ENCODE measurements at places on chromosomes 1 and 21.

GRCh38 chr1:15141935-15142539, 11.5 kb upstream of the TMEM51 start:
- DNase-seq: no peak

- no peak for DNase-seq
Observed at GRCh38 chr1:240178366-240178765, 86.7 kb downstream of the FMN2 start.

DNA sequence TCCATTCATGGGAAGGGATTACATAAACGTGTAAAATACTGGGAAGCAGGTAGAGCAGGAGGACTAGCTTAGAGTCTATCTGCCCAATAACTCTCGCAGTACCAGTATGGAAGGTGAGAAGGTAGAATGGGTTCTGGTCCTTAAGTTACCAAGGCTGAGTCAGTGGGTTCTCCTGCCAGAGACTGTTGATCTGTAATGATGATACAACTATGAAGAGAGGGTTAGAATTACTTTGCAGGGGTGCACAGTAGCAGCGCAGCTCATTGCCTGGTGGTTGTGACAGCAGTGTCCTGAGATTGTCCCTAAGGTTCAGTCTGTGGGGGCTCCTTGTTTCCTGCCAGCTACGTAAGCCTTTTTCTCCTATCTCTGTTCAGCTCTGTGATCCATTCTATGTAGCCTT, 2.5 kb upstream of the MAST2 start:
- DNase-seq: no peak

GRCh38 chr1:172283766-172284165, 136.7 kb upstream of the C1orf105 start:
- no peak for DNase-seq

- no peak for DNase-seq
Observed at GRCh38 chr1:47584249-47584648, 146.4 kb downstream of the FOXD2 start.

DNA sequence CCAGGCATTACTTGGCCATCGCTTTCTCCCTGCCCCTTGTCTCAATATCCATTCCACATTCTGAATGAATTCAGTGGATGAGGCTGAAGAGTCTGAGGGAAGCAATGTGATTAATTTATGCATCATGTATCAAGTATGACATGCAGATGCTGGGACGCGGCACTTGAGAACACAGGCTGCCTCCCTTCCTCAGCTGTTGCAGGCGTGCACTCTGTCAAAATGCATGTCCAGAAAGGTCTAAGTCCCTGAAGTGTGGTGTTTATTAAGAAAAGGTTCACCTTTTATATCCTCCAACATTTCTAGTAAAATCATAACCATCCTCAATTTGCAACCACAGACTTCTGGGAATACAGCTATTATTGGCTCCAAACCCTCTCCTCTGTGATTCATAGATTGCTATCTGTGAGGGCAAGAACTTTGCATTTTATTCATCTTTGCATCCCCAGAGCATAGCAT, 22.6 kb upstream of the RAB3GAP2 start:
- no peak for DNase-seq

GRCh38 chr21:40299451-40299850, 432.2 kb downstream of the PCP4 start:
- DNase-seq: no peak

GRCh38 chr1:76066394-76066793, 8.2 kb upstream of the ST6GALNAC3 start:
- no peak for DNase-seq

- DNase-seq: no peak
Observed at GRCh38 chr21:23822760-23823159, 1784.5 kb downstream of the MRPL39 start.

- no peak for DNase-seq
Observed at GRCh38 chr1:246775531-246776385, 51.5 kb downstream of the SCCPDH start.

DNA sequence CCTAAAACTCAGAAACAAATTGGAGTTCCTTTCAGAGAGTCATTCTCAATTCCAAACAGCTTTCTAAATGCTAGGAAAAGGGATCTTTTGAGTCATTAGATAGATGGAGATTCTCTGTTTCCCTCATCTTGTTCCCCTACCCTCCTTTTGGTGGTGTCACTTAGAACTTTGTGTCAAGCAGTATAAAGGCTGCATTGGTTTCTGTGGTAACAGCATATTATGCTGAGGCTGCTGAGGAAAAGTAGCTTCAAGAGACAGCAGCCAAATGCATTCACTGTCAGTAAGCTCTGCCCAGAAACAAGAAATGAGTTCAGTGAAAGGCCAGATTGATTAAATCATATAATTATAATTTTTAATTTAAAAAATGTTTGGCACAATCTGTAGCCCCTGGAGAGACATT, 144.1 kb downstream of the LRRC40 start:
- DNase-seq: no peak

GRCh38 chr1:38072858-38073257, 26.3 kb upstream of the POU3F1 start:
- DNase-seq: no peak

GRCh38 chr1:246187834-246188372, 319.2 kb downstream of the SMYD3 start:
- DNase-seq: no peak

GRCh38 chr1:32128964-32129363, 21.1 kb downstream of the KPNA6 start:
- DNase-seq: no peak

GRCh38 chr1:200207711-200208126, 180.2 kb downstream of the NR5A2 start:
- peak; percentile 12 for DNase-seq

DNA sequence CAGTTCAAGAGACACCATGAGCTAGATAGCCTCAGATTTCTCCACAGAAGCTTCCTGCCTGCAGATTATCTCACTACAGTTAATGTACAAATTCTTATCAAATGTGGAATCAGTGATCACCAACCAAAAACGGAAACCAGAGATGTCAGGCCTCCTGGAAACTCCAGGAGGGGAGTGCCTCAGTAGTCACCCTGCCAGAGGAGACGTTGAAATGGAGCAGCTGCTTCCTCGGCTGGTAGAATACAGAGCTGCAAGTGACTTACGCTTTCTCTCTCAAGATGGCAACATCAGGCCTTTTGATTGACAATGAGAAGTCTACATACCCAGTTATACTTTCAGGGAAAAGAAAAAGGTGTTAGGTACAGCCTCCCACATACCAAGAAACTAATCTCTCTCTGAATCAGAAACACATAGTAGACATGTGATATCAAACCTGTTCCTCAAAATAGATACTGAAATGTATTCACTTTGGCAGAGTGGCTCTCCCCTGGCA, 52.2 kb downstream of the ACP6 start:
- peak; percentile 65 for DNase-seq

DNA sequence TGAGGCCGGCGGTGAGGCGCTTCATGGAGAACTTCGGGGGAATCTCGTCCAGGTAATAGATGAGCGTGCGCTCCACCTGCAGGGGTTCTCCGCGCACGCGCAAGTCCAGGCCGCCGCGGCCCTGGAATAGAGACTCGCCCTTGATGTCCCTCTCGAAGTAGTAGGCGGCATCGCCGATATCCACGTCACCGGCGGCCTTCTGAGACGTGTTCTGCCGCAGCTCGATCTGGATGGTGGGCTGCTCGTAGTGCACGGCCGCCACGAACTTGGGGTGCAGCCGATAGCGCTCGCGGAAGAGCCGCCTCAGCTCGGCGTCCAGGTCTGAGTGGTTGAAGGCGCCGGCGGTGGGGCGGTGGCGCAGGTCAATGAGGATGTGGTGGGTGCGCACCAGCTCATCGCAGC, 726 bp downstream of the TACSTD2 start:
- no peak for DNase-seq

DNA sequence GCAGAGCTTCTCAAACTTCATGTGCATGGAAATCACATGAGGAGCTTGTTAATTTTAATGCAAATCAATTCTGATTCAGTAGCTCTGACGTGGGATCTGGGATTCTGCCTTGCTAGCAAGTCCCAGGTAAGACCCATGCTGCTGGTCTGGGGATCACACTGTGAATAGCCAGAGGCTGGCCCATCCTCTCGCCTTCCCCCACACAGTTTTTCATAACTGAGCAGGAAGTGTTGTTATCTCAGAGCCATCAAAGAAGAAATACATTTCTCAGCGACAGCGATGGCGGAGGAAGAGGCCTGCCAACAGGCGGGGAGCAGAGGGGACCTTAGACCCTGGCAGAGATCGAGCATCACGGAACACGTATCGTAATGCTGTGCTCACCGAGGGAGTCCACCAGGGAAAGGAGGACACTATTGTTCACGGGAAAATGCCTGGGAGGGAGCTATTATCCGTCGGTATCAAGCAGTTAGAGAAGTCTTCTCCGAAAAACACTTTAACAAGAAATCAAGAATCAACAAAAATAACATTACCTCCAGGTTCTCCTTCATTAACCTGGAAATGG, 268.9 kb upstream of the TMEM51 start:
- no peak for DNase-seq

DNA sequence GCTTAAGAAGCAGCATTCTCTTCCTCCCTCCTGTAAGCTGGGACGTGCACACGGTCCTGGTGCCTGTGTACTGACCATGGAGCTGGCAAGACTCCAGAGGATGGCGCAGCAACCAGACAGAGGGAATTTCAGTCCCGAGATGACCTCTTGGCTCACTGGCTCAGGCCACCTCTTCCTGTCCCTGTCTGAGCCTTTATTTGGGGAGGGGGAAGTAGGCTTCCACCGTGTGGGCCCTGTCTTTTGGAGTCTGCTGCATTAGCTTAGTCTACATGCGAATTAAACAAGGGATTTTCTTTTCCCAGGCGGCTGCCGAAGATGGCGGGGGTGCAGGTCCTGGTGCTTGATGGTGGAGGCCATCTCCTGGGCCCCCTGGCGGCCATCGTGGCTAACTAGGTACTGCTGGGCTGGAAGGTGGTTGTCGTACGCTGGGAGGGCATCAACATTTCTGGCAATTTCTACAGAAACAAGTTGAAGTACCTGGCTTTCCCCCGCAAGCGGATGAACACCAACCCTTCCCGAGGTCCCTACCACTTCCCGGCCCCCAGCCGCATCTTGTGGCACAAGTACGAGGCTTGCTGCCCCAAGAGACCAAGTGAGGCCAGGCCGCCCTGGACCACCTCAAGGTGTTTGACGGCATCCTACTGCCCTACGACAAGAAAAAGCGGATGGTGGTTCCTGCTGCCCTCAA, 10.2 kb downstream of the IL24 start:
- DNase-seq: no peak

DNA sequence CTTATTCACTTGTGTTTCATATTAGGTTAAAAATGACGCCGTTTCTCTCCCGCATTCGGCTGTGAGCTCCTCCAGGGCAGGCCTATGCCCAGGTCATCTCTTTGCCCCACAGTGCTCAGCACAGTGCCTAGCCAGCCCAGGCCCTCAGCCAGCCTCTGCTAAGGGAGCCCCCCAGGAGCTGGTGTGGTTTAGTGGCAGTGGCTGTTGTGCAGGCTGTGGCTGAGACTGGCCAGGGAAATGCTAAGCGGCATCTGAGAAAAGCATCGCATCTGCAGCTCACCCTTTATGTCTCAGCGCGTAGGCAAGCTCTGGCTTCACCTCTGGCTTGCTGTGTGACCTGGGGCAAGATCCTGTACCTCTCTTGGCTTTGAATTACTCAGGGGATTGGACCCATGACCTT, 275.1 kb downstream of the TRABD2B start:
- DNase-seq: no peak

- no peak for DNase-seq
Observed at GRCh38 chr1:163035446-163036249, 33.5 kb upstream of the RGS4 start.

DNA sequence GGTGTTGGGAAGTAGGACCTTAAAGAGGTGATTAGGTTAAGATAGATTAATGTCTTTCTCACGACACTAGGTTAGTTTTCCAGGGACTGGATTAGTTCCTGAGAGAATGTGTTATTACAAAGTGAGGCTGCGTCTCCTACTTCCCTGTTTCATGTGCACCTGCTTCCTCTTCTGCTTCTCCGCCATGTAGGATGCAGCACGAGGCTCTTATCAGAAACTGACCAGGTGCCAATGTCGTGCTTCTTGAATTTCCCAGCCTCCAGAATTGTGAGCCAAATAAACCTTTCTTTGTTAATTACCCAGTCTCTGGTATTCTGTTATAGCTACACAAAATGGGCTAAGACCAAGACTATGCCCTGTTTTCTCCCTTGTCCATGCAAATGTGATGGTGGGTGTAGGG, 152.2 kb upstream of the LMO4 start:
- DNase-seq: no peak

DNA sequence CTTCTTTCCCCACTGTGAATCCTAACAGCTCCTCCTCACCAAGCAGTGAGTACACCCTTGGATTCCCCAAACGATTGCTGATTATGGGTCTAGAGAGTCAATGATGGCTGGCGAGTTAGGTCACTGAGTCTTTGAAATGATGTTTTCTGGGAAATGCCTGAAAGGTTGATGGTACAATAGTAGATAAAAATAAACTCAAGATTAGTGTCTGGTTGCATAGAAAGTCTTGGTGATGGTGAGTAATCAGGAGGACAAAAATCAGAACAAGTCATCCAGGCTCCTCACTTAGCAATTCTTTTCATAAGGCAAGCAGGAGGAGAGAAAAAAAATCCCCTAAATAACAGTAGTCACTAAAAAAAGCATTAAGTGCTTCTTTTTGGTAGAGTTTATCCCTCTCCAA, 22.6 kb downstream of the HLX start:
- DNase-seq: no peak

GRCh38 chr1:15352128-15352957, 57.3 kb upstream of the EFHD2 start:
- DNase-seq: peak; percentile 73

- no peak for DNase-seq
Observed at GRCh38 chr1:82052563-82052962, 251.8 kb downstream of the ADGRL2 start.

DNA sequence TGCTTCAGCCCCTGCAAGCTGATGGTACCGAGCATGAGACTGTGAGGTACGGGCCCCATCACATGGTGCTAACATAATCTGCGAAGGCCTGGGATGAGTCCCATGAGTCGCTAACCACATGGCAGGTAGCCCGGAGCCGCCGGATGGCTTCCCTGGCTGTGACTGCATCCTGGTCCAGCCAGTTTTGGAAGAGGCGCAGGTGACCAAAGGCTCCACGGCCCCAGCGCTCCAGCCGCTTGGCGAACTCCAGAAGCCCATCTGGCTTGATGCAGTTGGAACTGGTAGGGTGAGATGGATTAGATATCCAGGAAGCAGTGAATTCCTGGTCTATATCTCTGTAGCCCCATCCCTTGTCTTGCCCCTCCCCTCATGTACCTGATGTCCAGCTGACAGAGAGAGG, 24.6 kb downstream of the LRRC41 start:
- DNase-seq: no peak

DNA sequence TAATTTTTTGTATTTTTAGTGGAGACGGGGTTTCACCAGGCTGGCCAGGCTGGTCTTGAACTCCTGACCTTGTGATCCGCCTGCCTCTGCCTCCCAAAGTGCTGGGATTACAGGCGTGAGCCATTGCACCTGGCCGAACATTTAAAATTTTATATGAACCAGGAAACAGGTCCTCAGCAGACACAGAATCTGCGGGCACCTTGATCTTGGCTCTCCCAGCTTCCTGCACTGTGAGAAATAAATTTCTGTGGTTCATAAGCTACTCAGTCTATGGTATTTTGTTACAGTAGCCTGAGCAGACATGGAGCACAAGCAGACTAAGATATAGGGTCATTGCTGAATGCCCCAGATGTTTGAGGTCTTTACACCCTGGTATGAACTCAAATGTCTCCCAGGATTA, 23.6 kb upstream of the CTH start:
- DNase-seq: no peak
